Retinal pigment epithelial cell (primary cell): ENCODE measurements at places on chromosomes 2 and 18.

GRCh38 chr2:96843538-96844268 lies at the start of gene ANKRD23:
Gene ANKRD23 (minus strand): TSS chr2:96844021. CDS start chr2:96843992, 29 bp downstream.
- DNase-seq, result no peak

DNA sequence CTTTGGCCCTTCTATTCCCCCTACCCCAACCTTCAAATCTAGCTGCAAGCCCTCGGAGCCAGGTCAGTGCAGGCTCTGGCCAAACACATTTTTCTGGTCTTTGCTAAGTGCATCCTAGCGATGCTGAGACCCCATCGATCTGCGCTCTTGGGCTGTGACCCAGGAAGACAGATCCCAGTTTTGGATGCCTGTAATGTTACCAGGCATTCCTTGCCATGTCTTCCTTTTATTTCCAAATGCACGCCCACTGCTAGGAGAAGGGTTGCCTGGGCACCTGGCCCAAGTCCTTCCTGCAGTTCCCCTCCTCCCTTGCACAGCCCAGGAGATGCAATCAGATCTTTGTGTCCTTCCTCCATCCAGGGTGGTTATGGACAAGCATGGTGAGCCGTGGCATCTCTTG lies 124.6 kb downstream of the TPGS2 start:
- DNase-seq, result no peak

DNA sequence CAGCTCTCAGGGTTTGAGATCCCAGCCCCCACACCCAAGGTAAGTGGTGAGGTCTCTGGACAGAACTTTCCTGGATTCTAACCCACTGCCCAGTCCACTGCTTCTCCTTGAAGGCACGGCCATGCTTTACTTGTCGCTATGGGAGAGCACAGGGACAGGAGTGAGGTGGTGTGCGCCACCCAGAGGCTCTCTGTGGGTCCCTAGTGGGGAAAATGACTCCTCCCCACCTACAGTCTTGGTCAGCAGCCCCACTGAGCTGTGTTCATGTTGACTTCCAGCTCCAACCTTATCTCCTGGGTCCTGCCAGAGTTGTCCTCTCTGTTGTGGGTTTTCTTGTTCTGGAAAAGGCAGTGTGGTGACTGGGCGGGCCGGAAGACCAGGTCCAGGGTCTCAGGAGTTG lies 11.1 kb downstream of the TET3 start:
- no peak for DNase-seq

- DNase-seq, result no peak
These were observed 7.3 kb upstream of the NR4A2 start for GRCh38 chr2:156339865-156340264.
